ENCODE measurements at places on chromosomes 1 and 21.

GRCh38 chr1:161209790-161210409 lies 5.2 kb upstream of the FCER1G start:
- DNase-seq = peak; percentile 79

- peak; percentile 35 for DNase-seq
Measured at GRCh38 chr1:235923466-235924021, 56.8 kb upstream of the LYST start.

DNA sequence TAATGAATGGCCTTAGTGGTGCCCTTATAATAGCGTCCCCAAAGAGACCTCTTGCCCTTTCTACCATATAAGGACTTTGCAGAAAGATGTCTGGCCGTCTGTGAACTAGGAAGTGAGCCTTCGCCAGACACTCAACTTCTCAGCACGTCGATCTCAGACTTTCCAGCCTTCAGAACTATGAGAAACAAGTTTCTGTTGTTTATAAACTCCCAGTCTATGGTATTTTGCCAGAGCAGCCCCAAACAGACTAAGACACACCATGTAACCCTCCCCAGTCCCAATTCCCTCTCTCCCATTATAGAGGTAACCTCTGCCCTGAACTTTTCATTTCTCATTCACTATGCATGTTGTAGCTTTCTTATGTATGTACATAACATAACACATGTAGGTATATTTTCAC lies 55.7 kb downstream of the NID1 start:
- no peak for DNase-seq

- no peak for DNase-seq
Measured at GRCh38 chr1:1075148-1075935, 1.2 kb upstream of the RNF223 start.

DNA sequence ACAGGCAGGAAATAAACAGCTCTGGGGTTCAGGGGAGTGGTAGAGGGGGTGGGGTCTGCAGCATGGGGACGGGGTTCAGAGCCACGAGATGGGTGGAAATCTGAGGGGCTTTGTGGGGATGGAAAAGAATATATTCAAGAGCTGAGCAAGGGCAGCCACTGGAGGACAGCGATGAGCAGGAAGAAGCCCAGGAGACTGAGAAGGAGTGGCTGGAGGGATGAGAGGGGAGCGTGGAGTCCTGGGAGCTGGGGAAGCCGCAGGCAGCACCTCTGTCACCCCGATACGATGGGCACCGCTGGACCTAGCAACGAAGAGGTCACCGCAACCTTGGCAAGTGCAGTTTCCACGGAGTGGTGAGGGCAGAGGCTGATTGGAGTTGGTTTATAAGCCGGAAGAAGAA lies 10.0 kb upstream of the KCNAB2 start:
- DNase-seq = no peak

GRCh38 chr1:181818943-181819342 lies 242.6 kb downstream of the ZNF648 start:
- no peak for DNase-seq

DNA sequence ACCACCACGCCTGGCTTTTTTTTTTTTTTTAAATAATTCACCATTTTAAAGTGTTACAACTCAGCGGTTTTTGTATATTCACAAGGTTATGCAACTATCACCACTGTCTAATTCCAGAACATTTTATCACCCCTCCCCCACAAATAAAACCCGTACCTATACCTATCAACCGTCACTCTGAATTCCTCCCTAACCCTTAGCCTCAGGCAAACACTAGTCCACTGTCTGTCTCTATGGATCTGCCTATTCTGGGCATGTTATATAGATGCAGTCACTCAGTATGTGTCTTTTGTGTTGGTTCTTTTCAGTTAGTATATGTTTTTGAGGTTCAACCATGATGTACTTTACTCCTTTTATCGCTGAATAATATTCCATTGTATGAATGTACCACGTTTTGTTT lies 19.3 kb upstream of the GRHL3 start:
- DNase-seq = no peak

GRCh38 chr1:83760226-83761021 lies 238.5 kb downstream of the TTLL7 start:
- DNase-seq = no peak

DNA sequence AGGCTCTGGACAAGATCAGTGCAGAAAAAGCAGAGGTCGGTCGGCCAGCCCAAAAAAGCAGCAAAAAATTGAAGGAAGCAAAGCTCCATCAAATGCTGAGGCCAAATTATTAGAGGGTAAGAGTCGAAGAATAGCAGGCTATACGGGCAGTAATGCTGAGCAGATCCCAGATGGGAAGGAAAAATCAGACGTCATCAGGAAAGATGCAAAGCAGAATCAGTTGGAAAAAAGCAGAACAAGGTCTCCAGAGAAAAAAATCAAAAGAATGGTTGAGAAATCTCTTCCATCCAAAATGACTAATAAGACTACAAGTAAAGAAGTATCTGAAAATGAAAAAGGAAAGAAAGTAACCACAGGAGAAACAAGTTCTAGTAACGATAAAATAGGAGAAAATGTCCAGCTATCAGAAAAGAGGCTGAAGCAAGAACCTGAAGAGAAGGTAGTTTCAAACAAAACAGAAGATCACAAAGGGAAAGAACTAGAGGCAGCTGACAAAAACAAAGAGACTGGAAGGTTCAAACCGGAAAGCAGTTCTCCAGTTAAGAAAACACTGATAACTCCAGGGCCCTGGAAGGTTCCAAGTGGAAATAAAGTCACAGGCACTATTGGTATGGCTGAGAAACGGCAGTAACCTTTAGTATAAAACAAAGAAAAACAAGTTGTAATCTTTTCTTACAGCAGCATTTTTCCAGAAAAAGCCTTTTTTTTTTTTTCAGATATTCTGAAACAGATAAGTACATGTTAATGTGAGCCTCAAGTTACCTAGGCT lies 75.7 kb downstream of the PHTF1 start:
- no peak for DNase-seq

Measured in CD4-positive, alpha-beta T cell treated with Interleukin-12 subunit alpha and Interleukin-12 subunit beta, for 1 hour (primary cell).